Choroid plexus epithelial cell (primary cell): ENCODE measurements at places on chromosomes 4 and X.

DNA sequence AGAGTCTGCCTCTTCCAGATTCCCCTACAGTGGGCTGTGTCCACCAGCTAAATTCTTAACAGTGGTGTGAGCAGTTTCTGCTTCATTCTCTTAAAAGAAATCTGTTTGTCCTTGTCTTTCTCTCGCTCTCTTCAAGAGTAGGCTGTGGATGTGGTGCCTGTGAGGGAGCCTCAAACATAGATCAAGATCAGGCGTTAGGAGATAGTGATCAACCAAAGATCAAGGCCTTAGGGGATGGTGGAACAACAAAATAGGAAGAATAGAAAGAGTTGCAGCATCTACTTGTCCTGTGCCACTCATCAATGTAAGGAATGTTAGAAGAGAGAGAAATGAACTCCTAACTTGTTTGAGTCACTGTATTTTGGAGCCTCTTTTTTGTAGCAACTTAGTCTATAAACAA is 144.2 kb downstream of the AASDH start:
- no peak for DNase-seq

DNA sequence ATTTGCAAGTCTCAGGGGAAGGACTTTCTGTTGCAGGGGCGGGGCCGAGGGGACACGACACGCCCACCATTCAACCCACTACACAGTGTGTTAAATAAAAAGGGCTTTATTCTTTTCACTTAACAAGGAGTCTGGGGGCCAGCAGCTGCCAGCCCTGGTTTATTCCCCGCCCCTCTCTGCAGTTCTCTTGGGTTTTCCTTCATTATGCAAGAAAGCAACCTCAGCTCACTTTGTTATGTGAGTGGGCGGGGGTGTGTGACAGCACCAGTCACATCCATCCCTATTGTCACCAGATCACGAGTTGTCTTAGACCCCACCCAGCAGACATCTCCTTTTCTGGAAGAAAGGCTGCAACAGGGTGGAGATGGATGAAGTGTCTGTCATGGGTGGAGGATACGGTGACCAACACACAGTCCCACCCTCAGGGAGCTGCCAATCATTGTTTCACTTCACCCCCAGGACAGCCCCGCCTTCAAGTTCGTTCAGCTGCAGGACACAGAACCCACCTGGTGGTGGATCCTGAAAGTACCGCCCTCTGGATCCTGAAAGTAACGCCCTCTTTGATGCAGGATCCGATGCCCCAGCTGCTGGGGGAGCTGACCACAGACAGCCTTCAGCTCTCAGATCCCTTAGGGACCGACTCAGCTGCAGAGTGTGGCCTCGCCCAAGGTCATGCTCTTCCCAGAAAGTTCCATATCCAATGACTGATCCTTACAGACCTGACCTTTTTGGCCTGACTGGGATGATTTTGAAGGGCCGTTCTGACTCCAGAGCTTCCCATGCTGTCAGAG is 79.6 kb downstream of the SMIM20 start:
- DNase-seq = peak; percentile 14

- no peak for DNase-seq
Observed at GRCh38 chr4:21363701-21364100, 584.9 kb downstream of the KCNIP4 start.

- DNase-seq = no peak
Observed at GRCh38 chrX:141673946-141674345, 24.6 kb downstream of the SPANXD start.

DNA sequence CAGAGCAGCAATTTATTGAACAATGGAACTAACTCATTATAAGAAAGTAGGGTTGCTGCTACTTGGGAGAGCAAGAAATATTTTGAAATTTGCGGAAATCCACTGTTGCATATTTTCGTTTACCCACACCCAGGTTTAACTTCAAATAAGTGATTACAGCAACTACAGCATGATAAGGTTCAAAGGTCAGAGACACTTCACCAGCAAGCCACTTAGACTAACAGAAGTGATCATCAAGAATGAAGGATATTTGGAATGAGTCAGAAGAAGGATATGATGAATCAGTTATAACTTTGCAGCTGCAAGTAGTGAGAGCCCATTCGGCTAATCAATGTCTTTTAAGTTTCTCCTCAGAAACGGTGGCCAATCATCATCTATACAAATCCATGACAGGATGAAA is 199.3 kb downstream of the TMA16 start:
- peak; percentile 72 for DNase-seq

DNA sequence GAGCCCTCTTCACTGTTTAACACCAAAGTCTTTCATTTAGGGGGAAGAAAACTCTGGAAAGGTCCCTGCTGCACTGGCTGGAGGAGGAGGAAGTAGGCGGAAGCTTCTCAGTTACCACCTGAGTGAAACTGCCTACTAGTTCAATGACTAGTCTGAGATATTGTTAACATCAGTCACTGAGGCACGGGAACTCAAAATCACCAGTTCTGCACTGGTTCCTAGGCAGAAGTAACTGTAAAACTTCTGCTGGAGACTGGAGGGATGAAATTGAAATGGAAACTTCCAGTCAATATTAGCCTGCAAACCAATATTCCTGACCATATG is 178.3 kb downstream of the SNCA start:
- no peak for DNase-seq

DNA sequence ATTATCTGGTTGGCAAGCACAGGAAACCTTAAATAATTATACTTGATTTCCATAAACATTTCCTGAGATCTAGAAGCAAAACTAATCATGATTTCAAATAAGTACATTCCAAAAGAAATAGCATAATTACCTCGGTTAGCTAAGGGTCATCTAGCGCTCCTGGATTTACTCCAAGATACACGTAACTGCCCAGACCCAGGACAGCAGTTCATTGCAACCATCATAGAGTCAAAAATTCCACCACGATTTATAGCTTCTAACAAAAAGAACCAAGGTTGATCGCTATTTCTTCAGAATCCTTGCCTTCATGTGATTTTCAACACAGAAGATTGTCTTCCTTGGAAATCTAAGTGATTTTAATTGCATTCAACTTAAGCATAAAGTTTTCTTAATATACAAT is 1235.5 kb upstream of the TENM3 start:
- DNase-seq = peak; percentile 37

- no peak for DNase-seq
Observed at GRCh38 chr4:48490680-48491513, 845 bp downstream of the ZAR1 start.

GRCh38 chr4:27463816-27464215 is 603.2 kb downstream of the STIM2 start:
- peak; percentile 1 for DNase-seq

DNA sequence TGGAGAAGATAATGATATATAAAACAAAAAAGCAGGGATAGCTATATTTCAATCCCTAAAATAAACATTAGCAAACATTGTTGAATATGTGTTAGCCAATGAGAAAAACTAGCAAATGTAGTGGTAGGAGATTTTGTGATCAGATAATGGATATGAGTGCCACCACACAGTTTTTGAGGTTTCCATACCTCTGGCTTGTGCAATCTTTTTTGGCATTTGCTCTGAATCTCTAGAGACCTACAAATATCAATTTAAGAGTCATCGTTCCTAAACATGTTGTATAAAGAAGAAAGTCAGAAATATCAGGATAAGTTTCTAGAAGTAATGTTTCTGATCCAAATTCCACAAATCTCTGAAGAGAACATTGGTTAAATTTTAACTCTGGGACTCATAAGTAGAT is 308.7 kb downstream of the PDGFC start:
- no peak for DNase-seq

- DNase-seq = no peak
Observed at GRCh38 chrX:133056341-133056740, 40.6 kb downstream of the USP26 start.
